ENCODE measurements at places on chromosomes 2 and 18. TPM values are rescaled to one million over a fixed set of nuclear protein-coding genes. Genes with fewer than 3 reads are reported as not detected.

The IFIH1 gene
- total RNA-seq, result 70.9 TPM

GRCh38 chr18:22302144-22302543, 115.6 kb downstream of the CTAGE1 start:
- no peak for DNase-seq

DNA sequence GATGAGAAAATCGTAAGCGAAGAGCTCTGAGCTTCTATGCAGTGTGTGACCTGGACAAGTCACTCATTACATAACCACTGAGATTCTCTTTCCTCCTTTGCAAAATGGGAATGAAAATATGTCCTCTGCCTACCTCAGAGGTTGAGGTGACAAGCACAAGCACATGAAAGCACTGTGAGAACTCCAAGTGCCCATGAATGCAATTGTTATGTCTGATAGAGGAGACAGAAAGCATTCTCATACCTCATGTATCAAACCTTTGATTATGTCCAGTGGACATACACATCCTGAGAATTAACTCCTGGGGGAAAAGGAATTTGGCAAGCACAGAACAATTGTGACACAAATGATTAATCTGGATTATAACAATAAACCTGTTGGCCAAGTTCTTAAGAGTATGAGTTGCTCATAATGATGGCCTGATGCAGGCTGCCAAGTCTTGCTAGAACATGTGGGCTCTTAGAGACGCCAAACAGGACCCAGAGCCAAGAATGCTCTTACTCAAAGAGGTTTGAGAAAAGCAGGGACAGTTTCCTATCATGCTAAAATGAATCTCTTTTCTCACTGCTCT, 8.5 kb upstream of the RMDN2 start:
- DNase-seq, result peak; percentile 89

DNA sequence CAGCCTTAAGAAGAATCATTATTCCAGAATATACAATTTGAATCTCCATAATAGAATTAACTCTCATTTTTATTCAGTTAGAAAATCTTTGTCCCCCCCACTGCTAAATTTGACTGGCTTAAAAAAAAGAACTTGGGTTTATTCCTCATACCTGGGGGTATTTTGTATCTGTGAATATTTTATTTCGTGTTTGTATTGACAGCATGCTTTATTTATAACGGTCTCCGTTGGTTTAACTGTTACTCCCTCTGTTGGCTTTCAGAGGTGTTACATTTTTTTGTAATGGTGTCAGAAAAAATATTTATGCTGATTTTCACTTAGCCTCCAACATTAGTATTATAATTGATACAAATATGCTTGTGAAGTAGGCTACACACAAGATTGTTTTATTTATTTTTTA, 109.1 kb downstream of the HAUS1 start:
- peak; percentile 16 for DNase-seq

DNA sequence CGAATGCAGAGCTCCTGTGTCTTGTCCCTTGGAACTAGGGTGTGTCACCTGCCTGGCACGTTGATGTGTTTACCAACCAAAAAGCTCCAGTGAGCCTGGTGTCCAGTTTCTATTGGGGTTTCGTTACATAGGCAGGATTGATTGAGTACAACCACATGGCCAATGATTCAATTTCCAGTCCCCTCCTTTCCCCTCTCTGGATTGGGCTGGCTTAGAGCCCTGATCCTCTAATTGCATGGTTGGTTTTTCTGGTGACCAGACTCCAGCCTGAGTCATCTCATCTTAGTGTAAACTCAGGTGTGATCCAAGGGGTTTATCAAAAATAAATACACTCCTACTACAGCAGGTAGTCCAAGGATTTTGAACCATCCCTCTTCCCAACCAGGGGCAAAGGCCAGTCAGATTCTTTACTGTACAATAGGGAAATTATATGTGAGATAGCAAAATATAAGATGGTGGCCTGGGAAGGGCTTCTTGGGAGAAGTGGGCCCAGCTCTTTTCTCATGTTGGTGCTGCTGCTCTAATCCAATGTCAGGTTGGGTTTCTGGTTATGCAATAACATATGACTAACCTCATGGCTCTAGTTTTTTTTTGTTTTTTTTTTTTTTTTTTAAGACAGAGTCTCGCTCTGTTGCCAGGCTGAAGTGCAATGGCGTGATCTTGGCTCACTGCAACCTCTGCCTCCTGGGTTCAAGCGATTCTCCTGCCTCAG, 64.7 kb upstream of the MGAT5 start:
- peak; percentile 89 for DNase-seq

The DQX1 gene
- total RNA-seq, result not detected

The TGFBRAP1 gene
- total RNA-seq, result 22.0 TPM

- peak; percentile 12 for DNase-seq
Observed at GRCh38 chr2:121532894-121533293, 2.2 kb downstream of the RNU4ATAC start.

- DNase-seq, result no peak
Observed at GRCh38 chr2:100107440-100107839, 35.0 kb downstream of the AFF3 start.

GRCh38 chr2:37501113-37501512, 156.7 kb downstream of the QPCT start:
- DNase-seq, result no peak

GRCh38 chr2:96249654-96250053, 16.1 kb downstream of the TMEM127 start:
- no peak for DNase-seq

All from M059J (cell line).